Type B pancreatic cell (in vitro differentiated cells): ENCODE measurements at places on chromosomes 1 and 21. TPM values are rescaled to one million over a fixed set of nuclear protein-coding genes. Genes with fewer than 3 reads are reported as not detected.

The IGSF21 gene
- total RNA-seq = 0.67 and 0.94 TPM in 2 replicates

The SLC1A7 gene
- total RNA-seq = not detected in 2 replicates

DNA sequence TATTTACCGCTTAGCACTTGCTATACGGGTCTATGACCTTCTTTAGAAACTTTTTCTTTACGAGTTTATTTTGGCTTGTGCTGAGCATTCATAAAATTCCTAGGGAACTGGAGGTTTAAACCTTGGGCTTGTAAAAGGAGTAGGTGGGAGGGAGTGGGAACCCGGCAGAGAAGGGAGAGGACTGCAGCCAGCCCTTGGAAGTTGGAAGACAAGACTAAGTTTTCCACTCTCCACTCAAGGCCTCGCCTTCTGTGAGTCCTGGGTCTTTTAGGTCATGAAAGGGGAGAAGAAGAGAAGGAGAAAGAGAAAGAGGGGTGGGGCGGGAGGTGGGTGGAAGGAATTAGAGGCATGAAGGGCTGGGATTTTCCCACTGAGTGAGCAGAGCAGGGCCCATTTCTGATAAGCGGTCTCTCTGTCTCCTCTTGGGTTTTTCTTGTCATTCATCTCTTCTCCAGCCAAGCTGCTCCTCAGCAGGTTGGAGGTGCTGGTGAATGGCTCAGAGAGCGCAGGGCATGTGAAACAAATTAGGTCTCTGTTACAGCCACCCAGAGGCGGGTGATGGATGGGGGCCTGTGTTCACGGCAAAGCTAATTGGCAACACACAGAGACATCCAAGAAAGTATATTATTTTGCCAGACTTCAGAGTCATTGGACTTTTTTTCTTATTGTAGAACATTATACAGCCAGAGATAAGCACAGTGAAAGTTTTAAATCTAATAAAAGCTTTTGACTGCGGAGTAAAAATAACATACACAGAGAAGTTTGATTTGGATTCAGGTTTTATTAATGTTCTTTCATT is 247.3 kb downstream of the FOXD2 start:
- no peak overlapping the region for H3K4me3 ChIP-seq
- H3K27me3 ChIP-seq = peaks cover 52% of the 10 kb centered on the region
- peak; percentile 58 for DNase-seq
- H3K36me3 ChIP-seq = no peaks in the 10 kb centered on the region

GRCh38 chr1:25737130-25737529 is 62.9 kb upstream of the SELENON start:
- no peak overlapping the region for H3K4me3 ChIP-seq
- H3K36me3 ChIP-seq = no peaks in the 10 kb centered on the region
- no peak overlapping the region for H3K27ac ChIP-seq
- DNase-seq = no peak

- DNase-seq = no peak
- H3K36me3 ChIP-seq = peaks cover 6% of the 10 kb centered on the region
- no peak overlapping the region for H3K4me3 ChIP-seq
Observed at GRCh38 chr1:2070800-2071530, 20.8 kb downstream of the PRKCZ start.
